Chondrocyte (in vitro differentiated cells): ENCODE measurements at places on chromosomes 12 and 14. TPM values are rescaled to one million over a fixed set of nuclear protein-coding genes. Genes with fewer than 3 reads are reported as not detected.

Gene SLC6A13
- 0.37 to 0.59 TPM in 2 of 3 replicates, not detected in the other for total RNA-seq

GRCh38 chr12:82959821-82960220 lies 273.1 kb downstream of the TMTC2 start:
- DNase-seq, result no peak

- DNase-seq, result no peak
Observed at GRCh38 chr12:94987801-94988200, 15.7 kb downstream of the NDUFA12 start.

- no peak for DNase-seq
Observed at GRCh38 chr12:49515266-49515665, 23.6 kb upstream of the KCNH3 start.

DNA sequence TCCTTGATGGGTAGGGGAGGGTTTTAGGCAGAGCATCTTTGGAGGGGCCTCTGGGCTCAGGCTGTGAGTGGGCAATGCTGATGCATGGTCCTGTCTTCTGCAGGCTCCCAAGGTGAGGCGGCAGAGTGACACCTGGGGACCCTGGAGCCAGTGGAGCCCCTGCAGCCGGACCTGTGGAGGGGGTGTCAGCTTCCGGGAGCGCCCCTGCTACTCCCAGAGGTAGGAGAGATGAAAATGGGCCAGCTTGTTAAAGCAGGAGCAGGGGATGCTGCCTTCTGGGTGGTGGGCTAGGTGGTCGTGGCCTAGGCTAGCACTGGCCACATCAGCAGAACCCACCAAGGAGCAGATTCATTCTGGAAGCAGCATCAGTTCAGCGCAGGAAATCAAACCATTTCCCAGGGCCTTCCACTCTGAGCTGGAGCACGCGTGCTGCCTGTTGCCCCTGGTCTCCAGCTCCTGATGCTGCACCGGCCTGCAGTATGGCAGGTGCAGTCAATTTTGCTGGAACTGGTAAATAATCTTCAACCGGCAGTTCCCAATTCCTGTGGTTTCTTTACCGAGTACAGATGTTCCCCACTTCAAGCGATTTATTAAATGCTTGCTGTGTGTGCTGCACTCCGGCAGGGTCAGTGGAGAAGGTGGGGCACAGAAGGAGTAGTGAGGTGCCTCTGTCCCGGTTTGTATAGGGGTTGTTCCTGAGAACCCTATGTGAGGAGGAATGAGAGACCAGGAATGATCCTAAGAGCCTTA lies 7.4 kb downstream of the PAPLN start:
- no peak for DNase-seq
